ENCODE measurements at places on chromosomes 6 and 20.

DNA sequence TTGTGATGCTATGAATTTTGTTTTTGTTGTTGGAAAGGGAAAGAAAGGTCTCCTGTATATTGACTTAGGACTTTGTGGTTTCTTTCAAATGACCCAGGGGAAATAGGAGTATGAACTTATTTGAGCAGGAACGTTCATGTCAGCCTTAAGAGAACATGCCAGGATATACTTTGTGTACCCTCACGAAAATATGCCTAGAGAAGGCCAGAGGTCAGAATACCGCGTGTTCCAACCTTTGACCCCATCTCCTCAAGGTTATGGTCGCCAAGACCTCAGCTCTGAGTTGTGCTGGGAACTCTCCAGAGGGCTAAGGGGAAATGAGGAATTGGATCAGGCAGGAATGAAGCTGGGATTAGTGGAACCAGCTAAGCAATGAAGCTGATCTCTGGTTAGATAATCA lies 11.5 kb downstream of the TTLL9 start:
- no peak for DNase-seq

DNA sequence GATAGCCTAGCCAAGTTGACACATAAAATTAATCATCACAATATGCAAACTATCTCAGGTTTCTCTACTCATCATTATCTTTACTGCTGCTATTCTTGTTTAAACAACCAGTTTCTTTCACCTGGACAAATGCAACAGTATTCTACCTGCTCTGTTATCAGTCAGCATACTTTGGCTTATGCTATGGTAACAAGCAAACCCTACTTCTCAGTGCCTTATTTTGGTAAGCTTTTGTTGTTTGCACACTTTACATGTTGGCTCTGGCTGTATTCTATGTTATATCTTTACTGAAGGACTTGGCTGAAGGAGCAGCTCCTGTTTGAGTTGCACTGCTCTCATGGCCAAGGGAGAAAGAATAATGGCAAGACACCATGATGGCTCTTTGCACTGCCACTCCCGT lies 463.1 kb downstream of the EPM2A start:
- no peak for DNase-seq

- DNase-seq, result no peak
Observed at GRCh38 chr20:63643499-63643898, 9.7 kb downstream of the STMN3 start.

DNA sequence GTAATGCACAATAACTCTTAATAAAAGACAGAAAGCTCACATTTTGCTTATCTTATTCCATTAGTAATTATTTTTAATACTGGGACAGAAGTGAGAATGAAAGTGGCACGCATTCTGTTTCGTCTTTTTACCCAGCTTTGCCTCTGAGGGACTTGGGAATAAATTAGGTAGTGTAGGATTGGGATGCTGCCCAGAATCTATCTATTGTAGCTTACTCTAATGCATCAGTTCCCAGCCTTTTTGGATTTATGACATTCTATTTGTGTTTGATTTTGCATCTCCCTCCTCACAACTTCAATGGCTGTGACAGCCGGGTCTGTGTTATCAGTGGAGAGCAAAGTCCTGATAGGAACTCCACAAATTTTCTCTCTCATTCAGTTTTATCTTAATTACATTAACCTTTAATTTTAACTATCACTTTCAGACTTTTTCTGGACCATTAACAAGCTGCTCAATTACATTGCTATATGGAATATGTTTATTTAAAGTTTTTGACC lies 62.9 kb upstream of the TULP4 start:
- DNase-seq, result no peak

DNA sequence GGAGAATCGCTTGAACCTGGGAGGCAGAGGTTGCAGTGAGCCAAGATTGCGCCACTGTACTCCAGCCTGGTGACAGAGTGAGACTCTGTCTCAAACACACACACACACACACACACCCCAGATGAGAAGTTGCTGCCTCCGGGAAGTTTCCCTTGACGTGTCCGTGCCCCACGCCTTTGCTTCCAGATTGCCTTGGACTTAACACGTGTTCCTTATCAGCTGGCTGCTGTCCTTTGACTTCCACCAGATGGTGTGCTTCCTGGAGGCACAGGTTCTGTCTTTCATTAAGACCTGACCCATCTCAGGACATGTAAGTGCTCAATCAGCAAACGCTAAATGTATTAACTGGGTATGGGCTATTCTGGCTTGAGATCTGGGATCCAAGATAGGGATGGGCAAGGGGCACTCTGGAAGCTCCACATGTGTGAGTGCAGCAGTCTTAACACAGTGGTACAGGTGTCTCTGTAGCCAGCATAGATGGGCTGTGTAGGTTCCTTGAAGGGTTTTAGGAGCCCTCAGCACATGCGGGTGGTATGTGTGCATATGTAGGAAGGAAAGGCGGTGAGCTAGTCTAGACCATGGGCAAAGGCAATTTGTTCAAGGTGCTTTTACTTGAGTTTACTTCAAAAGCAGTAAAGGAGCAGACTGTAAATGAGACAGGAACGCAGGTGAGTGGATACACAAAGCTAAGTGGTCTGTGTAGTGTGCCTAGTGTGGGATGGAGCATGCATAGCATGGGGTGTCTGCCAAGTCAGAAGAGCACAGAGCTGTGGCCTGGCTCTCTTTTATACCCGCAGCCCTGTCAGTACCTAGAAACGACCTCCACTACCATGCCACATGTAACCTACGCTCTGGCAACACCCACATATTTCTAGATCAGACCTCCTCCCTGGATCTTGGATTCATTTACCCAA lies 11.6 kb downstream of the PIGT start:
- no peak for DNase-seq

- DNase-seq, result no peak
Observed at GRCh38 chr6:52087498-52087999, at the start of gene PKHD1. Gene PKHD1, minus strand, starts transcription at chr6:52087613. Its CDS starts 2,680 bp downstream, at chr6:52084933.

- no peak for DNase-seq
Observed at GRCh38 chr6:158782432-158783166, 36.6 kb downstream of the EZR start.

DNA sequence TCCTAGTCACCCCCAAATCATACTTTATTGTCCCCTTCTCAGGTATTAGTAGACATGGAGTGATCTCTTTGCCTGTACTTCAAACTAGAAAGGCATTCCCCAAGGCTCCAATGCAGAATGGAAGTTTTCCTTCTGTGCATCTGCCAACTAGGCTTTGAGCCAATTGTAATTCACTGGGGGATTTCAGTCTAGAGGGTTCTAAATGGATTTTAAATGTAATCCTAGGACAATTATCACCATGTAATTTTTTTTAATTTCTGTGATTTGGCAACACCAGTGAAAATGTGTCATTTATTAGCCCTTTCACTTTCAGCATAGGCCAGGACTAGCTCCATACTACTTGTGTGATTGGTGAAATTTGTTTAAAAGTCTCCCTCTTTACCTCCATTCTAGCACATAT lies 557.6 kb upstream of the MARCKS start:
- no peak for DNase-seq

DNA sequence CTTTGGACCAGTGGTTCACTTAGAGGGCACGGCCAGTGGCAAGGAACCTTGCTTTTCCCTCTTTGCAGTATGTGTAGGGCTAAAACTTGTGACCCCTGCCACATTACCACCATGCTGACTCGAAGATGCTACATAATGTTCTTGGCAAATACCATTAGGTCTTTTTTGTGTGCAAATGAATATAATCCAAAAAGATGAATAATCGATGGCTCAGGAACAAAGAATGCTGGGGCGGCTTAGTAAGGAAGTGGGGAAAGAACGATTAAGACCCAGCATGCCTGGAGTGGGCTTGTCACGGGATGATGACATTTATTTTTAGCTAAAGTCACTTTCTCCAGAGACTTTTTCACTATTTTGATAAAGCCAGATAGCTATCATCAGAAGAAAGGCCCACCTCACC lies 23.1 kb downstream of the CMTR1 start:
- no peak for DNase-seq

DNA sequence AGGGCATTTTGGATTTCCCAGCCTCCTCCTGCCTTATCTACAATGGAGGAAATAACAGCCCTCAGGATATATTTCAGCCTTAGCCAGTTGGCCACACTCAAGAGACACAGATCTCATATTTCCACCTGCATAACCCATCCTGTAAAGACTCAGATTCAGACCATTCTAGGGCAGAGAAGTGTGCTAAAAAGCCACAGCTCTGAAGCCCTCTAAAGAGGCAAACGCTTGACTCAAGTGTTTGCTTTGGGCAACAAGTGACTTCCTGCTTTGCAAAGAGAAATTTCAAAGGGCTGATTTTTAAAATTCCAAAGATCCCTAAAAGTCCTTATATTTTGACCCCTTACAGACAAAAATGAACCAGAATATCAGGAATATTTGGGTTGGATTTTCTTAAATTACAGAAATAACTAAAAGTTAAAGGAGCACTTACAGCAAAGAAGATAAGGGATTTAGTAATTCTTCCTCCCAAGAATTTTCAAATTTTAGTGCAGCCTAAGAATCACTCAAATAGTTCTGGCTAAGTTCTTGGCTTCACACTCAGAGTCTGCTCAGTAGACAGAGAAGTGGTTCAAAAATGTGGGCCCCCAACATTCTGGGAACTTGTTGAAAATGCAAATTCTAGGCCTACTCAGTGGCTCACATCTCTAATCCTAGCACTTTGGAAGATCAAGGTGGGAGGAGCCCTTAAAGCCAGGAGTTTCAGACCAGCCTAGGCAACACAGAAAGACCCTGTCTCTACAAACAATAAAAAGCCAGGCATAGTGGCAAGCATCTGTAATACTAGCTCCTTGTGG lies 18.9 kb upstream of the ADGRF5 start:
- DNase-seq, result no peak

- DNase-seq, result no peak
Observed at GRCh38 chr6:122649701-122650100, 39.5 kb downstream of the PKIB start.

- no peak for DNase-seq
Observed at GRCh38 chr6:53691667-53692133, 26.1 kb upstream of the KLHL31 start.

DNA sequence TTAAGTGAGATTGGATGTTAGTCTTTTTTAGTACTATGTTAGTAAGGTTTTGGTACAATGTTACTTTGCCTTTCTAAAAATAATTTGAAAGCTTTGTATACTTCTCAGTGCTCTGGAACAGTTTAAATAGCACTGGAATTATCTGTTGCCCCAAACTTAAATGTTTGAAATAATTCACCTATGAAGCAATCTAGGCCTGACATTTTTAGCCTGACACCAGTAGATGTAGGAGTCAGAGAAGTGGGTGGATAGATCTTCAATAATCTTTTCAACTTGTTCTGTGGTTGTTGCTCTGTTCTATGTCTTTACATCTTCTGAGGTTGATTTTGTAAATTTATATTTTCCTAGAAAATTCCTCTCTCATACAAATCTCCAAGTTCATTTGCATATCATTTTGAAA lies 103.1 kb upstream of the ADGRF1 start:
- no peak for DNase-seq

DNA sequence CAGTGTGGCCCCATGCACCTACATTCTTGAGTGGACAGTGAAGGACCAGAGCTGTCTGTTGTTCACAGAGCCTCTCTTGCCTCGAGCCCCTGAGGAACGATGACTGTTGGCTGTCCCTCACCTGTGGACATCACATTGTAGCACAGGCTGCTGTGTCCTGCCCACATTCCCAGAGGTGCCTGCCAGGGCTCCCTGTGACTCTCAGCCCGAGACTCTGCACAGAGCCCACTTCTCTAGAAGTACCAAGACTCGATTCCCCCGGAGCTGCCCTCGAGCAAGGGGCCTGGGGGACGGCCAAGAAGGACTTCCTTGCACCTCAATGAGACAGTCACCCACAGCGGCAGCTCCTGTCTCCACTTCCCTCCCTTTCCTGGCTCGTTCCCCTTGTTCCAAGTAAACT lies 28.6 kb upstream of the DLGAP4 start:
- no peak for DNase-seq

GRCh38 chr6:142842418-142843261 lies 102.3 kb downstream of the HIVEP2 start:
- no peak for DNase-seq

DNA sequence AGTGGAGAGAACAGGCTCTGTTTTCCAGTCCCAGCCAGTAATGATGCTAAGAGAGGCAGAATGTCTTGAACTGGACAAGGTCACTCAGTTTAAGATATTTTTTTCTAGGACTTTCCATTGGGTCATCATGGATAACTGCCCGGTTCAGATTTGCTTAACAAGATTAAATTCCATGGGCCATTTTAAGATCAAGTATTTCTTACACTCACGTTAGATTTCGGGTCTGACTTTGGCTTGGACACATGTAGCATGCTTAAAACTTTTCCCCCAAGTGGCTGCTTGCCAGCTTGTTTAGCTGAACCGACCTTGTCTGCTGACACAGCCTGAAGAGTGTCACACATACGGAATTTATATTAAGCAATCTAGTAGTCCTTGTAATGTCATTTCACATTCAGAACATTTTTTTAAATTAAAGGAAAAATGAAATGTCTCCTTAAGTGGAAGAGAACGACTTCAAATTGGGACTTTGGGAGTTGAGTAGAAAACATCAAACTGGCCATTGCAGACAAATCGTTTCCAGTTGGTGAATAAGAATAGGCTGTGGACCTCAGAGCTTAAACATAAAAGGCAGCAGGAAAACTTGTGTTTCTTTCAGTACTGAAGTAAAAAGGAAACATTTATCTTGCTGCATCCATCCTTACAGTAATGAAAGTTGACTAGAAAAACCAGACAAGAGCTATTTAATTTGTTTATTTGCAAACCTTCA lies 29.0 kb downstream of the ARMC2 start:
- no peak for DNase-seq

DNA sequence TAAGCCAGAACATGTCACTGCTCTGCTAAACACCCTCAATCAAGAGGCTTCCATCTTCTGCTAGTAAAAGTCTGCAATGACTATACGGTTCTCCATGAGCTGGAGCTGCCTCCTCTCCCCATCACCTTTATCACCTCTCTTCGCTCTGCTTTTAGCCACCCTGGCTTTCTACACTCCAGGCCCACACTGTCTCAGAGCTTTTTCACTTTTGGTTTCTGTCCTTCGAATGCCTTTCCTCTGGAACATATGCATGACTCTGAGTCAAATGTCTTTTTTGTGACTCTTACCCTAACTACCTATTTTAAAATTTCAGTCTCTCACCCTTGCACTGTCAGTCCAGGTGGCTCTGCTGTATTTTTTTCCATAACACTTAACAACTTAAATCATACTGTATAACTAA lies 525.4 kb upstream of the RNF217 start:
- DNase-seq, result no peak

- peak; percentile 95 for DNase-seq
Observed at GRCh38 chr6:106448000-106448426, 87.5 kb downstream of the CRYBG1 start.

DNA sequence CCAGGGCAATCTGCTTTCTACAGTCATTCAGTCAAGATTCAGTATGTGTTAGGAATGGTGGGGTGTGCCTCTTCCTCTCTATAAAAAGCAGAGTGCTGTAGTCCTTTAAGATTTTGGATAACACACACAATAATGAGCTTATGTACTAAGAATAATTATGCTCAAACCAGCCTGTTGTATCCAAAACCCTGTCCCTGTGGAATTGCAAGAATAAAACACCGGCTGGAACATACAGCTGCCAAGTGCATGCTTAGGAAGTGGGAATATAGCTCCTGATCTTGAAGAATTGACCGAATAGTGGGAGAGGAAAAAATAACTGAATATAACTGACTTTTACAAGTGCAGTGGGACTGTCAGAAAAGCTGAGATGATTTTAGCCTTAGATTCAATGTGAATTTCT lies 979 bp upstream of the MOCS1 start:
- no peak for DNase-seq

Measured in GF-D8 (cell line).